ENCODE measurements at places on chromosomes 16 and 17.

DNA sequence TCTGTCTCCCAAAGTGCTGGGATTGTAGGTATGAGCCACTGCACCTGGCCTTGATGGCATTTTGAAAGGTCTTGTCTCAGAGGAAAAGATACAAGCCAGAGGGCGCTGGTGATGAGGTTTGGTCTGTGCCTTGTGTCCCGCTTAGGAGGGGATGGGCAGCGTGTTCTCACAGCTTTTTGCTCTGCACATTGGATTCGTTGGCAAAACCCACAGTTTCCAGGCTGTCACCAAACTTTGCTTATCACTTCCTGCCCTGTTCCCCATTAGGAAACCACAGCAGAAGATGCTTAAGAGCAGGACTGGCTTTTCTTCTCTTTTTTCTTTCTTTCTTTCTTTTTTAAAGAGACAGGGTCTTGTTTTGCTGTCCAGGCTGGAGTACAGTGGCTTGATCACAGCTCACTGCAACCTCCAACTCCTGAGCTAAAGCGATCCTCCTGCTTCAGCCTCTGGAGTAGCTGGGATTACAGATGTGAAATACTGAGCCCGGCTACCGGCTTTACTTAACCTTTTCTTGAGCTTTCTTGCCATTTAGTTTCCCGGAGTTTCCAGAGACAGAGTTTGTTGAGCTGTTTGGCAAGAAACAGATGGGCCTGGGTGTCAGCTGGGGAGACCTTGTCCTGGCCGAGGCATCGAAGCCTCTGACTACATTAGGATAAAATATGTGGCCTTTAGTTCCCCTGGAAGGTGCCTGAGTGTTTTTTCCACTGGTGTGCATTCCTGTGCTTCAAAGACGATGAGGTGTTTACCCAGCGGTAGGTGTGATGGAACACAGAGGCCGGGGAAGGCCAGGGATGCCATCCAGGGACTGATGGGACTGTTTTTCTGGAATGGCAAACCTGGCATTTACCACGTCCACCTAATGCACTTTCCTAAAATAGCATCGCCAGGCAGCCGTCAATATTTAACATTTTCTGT lies 112.9 kb downstream of the ABCC1 start:
- no peak for DNase-seq

DNA sequence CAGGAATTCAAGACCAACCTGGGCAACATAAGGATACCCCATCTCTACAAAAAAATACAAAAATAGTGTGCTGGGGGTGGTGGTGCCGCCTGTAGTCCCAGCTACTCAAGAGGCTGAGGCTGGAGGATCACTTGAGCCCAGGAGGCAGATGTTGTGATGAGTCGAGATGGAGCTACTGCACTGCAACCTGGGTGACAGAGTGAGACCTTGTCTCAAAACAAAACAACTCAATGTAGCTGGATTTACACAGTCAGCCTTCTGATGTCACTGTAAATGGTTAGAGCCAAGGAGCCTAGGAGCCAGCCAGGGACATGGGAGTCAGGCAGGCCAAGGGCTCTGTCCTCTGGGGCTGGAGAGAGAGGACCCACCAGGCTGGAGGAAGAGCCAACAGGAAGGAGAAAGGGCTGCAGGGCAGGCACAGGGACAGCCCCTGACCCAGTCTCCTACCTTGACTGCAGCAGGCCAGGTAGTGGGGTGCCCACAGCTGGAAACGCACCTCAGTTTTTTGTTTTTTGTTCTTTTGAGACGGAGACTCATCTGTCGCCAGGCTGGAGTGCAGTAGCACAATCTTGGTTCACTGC lies 8.4 kb downstream of the CDIPT start:
- DNase-seq = no peak

- DNase-seq = no peak
Observed at GRCh38 chr16:24141917-24142316, 114.2 kb upstream of the CACNG3 start.

DNA sequence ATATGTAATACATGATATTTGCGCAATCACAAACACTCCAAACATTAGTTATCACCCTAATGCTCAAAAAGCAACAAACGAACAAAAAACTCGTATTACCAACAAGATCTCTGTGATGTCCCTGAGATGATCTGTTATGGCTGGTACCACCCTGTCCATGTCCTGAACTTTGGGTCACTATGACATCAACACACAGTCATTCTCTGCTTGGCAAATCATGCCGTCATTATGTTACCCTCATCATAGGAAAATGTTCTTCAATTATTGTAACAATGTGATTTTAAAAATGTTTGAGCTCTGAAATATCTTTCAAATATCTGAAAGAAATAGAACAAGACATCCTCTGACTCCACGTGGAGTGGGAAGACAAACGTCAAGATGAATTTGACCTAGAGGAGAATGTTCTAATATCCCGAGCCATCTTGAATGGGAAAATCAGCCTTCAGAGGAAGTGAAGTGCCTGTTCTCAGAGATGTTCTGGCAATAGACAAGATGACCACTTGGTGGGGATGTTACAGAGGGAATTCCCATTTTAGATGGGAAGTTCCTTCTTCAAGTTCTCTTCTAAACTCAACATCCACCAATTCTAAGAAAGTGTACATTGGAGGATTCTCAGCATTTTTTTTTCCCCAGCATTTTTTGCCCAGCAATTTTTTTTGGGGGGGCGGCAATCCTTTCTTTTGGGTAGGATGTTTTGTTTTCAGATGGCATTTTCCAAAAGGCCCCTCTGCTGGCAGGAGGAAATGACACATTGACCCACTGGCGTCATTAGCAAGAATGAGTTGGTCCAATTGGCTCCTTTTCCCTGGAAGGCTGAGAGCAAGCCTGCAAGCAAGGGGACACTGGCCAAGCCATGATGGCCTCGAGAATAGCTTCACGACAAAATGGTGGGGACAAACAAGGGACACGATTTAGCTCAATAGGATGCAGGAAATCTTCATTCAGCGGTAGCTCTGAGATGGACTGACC lies 3.7 kb upstream of the HSD17B2 start:
- DNase-seq = no peak

- DNase-seq = no peak
Observed at GRCh38 chr17:68019336-68019674, 16.2 kb upstream of the KPNA2 start.

DNA sequence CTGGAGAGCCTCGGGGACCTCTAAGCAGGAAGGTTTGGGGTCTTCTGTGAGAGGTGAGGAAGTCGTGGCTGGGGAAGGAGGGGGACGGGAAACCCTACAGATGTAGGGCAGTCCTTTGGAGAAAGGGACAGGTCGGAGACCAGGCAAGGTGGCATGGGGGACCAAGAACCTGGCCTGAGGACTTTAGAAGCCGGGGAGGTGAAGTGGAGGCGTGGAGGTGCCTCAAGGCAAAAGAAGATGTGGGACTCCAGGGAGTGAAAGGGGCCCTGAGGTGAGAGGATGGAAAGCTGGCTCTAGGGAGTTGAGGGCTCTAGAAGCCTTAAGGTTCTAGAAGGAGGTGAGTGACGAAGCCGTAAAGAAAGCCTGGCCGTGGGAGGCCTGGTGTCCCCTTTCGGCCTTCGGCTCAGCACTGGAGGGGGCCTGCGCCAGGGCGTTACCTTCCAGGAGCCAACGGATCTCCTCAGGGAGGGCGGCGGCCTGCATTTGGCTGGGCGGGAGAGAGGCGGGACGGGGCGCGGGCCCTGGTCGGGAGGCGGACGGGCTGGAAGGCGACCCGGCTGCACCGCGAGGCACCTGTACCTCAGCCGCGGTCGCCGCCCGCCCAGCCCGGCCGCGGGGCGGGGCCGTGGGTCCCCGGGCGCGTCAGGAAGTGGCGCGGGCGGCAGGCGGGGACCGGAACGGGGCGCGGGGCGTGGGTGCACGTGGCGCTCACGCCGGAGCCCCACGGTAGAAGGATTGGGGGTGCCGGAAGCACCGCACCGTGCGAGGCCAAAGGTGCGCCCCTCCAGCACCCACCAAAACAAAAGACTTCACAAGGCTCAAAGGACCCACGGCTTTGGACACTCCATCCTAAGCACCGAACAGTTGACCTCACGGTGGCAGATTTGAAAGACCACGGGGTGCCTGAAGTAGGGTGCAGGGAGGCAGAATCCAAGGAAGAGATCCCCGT lies at the start of gene SKAP1:
Gene SKAP1 (minus strand): TSS at position 577 of the 949 bp plus-strand sequence.
- no peak for DNase-seq

- DNase-seq = no peak
Observed at GRCh38 chr17:36086791-36087190, 3.2 kb downstream of the CCL3 start.

GRCh38 chr16:18784917-18785623 lies 5.1 kb downstream of the RPS15A start:
- no peak for DNase-seq

DNA sequence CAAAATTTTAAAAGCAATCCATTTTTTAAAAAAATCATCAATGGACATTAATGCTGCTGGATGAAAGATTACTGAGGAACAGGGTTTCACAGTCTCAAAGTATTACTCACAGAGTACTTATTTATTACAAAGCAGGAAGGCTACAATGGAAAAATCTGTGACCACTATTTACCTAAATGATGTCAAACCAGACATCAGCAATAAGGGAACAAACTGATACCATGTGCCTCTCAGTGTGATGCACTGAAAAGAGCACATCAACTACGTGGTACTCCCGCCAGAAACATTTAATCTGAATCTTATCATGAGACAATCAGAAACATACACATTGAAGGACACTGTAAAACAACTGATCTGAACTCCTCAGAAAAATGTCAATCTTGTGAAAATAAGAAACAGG lies 124.2 kb downstream of the PARN start:
- DNase-seq = no peak

GRCh38 chr17:72460711-72461110 lies 339.9 kb downstream of the SOX9 start:
- no peak for DNase-seq

GRCh38 chr16:87048038-87048729 lies 269.0 kb downstream of the C16orf95 start:
- DNase-seq = no peak

GRCh38 chr17:48002266-48002915 lies 31.5 kb downstream of the CDK5RAP3 start:
- no peak for DNase-seq

GRCh38 chr17:57861000-57861789 lies 11.4 kb upstream of the MRPS23 start:
- DNase-seq = no peak

DNA sequence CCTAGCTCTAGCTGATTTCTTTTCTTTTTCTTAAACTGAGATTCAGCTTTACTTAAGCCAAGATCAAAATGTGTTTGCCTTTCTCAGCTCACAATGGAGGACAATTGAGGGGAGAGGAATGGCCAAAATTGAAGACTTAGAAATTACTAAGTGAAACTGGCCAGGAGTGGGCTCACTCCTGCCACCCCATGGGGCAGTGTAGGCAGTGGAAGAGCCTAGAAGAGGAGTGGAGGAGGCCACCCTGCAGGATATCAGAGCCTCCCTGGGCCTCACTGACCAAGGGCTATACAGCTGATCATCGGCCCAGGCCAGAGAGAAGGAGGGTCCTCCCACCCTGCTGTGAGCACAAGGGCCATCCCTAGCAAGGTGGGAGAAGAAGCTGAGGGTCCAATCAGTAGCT lies 119.8 kb downstream of the CCT6B start:
- DNase-seq = no peak

DNA sequence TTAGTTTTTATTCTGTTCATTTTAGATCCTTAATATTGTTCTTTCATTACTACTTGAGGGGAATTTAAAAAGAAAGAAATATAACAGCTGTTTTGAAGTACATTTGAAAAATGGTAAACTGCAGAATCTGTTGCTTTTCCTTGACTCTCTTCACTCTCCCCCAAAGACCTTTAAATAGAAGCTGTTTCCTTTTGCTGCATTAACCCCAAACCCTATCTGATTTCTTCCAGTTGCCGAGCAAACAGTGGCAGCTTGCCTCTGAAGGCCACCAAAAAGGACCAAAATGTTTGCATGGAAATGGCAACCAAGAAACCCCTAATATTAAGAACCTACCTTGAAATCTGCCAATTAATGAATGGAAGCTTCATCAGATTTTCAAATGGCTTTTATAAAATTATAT lies 37.1 kb downstream of the PRKCA start:
- DNase-seq = no peak

- no peak for DNase-seq
Observed at GRCh38 chr17:32452281-32452680, 8.0 kb downstream of the PSMD11 start.

DNA sequence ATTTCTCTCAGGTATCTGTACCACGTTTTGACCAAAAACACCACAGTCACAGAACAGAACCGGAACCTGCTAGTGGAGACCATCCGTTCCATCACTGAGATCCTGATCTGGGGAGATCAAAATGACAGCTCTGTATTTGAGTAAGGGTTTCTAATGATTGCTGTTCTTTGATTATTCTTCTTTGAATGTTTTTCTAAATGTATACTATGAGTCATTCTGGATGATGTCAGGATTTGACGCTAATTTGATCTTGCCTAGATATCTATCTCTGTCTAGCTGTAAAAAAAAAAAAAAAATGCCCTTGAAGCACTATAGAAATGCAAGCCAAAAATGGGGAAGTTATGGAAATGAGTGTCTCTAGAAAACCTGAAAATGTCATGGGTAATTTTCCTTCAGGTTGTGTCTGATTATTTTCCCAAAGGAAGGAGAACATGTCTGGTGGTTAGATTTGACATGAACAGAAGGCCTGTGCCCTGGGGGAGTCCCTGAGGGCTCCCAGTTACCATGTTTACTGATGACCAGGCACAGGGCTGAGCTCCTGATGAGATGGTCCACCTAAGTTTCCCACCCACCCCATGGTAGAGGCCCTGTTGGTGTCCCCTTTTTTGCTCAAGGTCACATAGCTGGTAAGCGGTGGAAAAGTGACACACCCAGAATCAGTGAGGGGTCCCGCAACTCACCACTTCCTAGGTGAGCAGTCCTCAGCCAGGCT lies 13.6 kb downstream of the CLEC16A start:
- DNase-seq = no peak

DNA sequence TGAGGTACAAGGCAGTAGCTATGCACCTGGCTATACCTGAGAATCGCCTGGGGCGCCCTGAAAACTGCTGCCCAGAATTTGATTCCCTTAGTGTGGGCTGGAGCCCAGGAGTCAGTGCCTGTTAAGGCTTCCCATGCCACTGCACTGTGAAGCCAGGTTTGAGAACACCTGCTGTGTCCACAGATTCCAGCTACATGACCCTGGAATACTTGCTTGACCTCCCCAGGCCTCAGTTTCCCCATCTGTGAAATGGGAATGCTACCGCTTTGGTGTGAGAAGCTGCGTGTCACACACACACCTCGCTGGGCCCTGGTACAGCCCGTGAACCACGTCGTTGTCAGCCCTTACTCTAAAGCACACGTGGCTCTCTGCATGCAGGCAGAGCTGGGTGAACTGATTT lies 271.0 kb downstream of the C16orf95 start:
- DNase-seq = no peak
